Caco-2 (cell line): ENCODE measurements at places on chromosomes 13 and 19. TPM values are rescaled to one million over a fixed set of nuclear protein-coding genes. Genes with fewer than 3 reads are reported as not detected.

DNA sequence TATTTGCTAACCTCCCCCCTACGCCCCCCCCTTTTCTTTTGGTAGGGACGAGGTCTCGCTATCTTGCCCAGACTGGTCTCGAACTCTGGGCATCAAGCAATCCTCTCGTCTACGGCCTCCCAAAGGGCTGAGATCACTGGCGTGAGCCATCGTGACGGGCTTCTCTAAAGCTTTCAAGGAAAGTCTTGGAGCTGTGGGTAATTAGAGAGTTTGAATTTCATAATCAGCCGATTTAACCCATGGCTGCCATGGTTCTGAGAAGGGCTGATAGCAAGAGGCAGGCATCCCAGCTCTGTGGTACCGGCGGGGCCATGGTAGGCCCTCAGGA lies 679 bp upstream of the ABHD8 start:
- H3K36me3 ChIP-seq, result no peaks in the 10 kb centered on the region
- H3K27me3 ChIP-seq, result no peaks in the 10 kb centered on the region
- DNase-seq, result no peak
- H3K4me3 ChIP-seq, result no peak overlapping the region
- H3K27ac ChIP-seq, result no peak overlapping the region

- H3K4me1 ChIP-seq, result 0 out of 2 replicates have a peak, but pooled peaks cover 6% of the 10 kb centered on the region
- H3K27me3 ChIP-seq, result no peaks in the 10 kb centered on the region
- no peak overlapping the region for H3K4me3 ChIP-seq
- no peaks in the 10 kb centered on the region for H3K36me3 ChIP-seq
Observed at GRCh38 chr13:30257468-30258099, 49.8 kb downstream of the KATNAL1 start.

- no peaks in the 10 kb centered on the region; the same call in 1 of the 2 replicates for H3K27me3 ChIP-seq
- no peaks in the 10 kb centered on the region for H3K4me1 ChIP-seq
- H3K4me3 ChIP-seq, result no peak overlapping the region
- H3K27ac ChIP-seq, result no peak overlapping the region
- DNase-seq, result no peak
- no peaks in the 10 kb centered on the region for H3K36me3 ChIP-seq
Observed at GRCh38 chr13:29624997-29625396, 29.5 kb upstream of the SLC7A1 start.

DNA sequence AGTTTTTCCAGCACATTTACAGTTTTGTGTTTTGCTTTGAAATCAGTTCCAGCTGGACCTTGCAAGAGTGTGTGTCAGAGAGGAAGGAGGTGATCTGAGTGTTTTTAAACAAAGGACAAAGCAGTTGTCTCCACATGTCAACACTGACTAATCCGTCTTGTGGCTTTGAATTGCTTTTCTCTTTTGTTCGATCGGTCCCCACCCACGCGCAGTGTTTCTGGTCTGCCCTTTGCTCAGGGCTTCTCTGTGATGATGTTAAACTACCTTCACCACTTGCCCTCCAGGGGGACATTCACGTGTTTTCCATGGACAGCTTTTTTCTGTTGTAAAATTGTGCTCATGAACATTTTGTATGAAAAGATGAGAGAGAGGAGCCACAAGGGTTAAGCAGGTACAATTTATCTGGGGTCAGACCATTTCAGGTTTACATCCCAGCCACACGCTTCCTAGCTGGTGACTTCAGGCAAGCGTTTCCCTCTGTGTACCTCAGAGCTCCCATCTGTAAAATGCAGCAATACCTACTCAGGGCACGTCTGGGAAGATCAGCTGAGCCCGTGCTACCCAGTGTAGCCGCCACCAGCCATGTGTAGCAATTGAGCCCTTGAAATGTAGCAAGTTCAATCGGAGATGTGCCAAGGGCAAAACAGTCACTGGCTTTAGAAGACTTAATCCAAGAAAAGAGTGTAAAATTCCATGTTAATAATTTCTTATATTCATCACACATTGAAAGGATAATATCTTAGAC lies 13.5 kb upstream of the PLA2G4C start:
- H3K27me3 ChIP-seq, result no peaks in the 10 kb centered on the region
- H3K4me1 ChIP-seq, result peaks cover 16% of the 10 kb centered on the region

MYO1F gene
- total RNA-seq, result 0.23 and 0.25 TPM in 2 replicates
